ENCODE measurements at places on chromosomes 2 and 18. TPM values are rescaled to one million over a fixed set of nuclear protein-coding genes. Genes with fewer than 3 reads are reported as not detected.

DNA sequence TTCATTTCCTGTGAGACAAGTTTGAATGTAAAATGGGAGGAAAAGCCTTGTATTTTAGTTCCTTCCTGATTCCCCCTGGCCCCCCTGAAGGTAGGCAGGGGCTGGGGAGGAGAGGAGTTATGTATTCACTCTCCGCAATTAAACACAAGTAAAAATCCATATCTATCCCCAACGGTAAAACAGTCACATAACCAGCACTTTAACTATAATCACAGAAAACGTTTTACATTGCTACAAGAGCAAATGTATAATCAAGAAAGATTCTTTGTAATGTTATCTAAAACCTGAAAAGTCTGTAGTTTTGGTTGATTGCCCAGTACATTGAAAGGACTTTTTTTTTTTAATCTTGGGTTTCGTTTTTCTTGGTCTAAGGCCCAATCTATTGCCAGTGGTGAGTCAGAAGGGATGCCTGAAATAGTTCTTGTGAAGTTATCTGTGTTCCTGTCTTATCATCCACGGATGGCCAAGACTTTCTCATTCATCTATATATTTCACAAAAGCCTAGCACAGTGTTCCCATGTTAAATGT lies 34.5 kb upstream of the CCNYL1 start:
- H3K4me3 ChIP-seq = no peak overlapping the region
- no peak for DNase-seq
- H3K4me1 ChIP-seq = no peaks in the 10 kb centered on the region
- H3K27ac ChIP-seq = no peak overlapping the region
- H3K36me3 ChIP-seq = no peaks in the 10 kb centered on the region
- H3K27me3 ChIP-seq = no peaks in the 10 kb centered on the region

DNA sequence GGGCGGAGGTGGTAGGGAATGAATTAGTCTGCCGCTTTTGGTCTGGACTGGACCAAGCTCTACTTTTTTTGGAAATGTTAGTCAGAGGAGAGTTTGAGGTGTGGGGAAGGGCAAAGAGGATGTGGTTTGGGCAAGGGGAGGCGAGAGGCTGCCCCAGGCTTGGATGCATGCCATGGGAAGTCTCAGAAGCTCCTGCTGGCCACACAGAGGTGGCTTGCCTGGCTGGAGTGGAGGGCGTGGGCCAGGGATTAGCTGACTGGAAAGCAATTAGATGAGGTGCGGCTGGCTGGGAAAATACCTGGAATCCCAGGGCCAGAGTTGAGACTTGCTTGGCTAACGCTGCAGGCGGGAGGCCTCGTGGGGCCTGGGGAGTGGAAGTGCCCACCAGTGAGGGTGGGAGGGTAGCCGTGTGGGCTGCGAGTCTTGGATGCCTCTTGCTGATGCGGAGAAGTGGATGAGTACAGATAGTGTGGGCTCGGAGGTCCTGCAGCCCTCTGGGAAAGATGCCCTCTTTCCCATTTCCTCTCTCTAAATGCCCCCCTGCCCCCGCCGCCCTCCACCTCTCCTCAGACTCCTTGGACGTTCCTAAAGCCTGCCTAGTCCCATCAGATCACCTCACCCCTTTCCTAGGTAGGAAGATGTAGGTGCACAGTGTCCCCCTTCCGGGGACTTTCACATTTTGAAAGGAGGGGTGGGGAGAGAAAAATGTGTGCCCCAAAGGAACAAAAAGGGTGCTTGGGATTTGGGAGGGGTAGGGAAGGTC lies 117.6 kb downstream of the SMAD7 start:
- peaks cover 61% of the 10 kb centered on the region for H3K4me1 ChIP-seq
- H3K27ac ChIP-seq = peak overlapping the region; percentile 40
- H3K36me3 ChIP-seq = no peaks in the 10 kb centered on the region
- no peak overlapping the region for H3K4me3 ChIP-seq
- peak; percentile 58 for DNase-seq
- H3K27me3 ChIP-seq = no peaks in the 10 kb centered on the region

DNA sequence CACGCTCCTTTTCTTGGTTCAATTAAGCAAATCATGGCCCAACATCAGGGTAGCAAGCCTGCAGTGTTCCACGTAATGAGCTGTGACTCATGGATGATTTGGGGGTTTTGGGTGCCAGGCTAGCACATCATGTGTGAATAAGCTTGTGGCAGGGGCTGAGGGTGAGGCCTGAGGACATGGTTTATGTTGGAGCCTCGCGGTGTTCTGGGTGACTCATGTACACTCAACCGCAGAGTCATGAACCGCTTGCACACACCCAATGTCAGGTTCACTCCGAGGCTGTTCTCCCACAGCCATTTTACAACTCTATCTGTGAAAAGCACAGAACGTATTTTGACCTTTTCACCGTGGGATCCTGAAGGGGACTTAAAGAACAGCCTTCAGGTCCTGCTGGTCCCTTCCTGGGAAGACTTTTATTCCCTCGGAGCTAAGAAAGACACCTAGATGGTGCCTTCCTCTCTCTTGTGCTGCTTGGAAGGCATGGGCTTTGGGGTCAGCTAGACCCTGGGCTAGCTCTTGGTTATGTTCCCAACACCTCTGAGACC lies 139.9 kb upstream of the ZEB2 start:
- no peak overlapping the region for H3K27ac ChIP-seq
- no peaks in the 10 kb centered on the region for H3K4me1 ChIP-seq
- H3K27me3 ChIP-seq = no peaks in the 10 kb centered on the region

DNA sequence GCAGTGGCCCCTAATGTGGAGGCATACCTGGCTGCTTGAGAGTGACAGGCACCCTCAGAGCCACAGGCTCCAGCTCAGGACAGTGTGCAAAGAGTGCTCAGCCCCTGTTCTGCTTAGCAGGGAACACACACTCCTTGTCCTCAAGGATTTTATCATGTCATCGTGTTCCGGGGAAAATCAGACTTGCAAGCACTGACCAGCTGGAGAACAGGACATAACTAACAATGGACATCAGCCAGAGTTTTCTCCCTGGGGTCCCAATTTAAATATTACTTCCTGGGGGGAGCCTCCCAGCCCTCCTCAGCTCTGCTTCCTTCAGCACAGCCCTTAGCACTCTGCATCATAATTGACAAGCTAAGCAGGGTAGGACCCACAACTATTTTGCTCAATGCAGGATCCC lies 175.4 kb upstream of the ACAA2 start:
- no peak overlapping the region for H3K4me3 ChIP-seq
- H3K27ac ChIP-seq = no peak overlapping the region
- no peak for DNase-seq
- no peaks in the 10 kb centered on the region for H3K27me3 ChIP-seq
- peaks cover 18% of the 10 kb centered on the region for H3K4me1 ChIP-seq
- H3K36me3 ChIP-seq = no peaks in the 10 kb centered on the region

GRCh38 chr2:45273412-45274249 lies 264.4 kb upstream of the SIX2 start:
- no peak overlapping the region for H3K4me3 ChIP-seq
- H3K36me3 ChIP-seq = no peaks in the 10 kb centered on the region
- H3K27ac ChIP-seq = no peak overlapping the region
- H3K4me1 ChIP-seq = no peaks in the 10 kb centered on the region
- no peak for DNase-seq

GRCh38 chr2:211181626-211182025 lies 625.2 kb downstream of the CPS1 start:
- no peak overlapping the region for H3K27ac ChIP-seq
- no peaks in the 10 kb centered on the region for H3K4me1 ChIP-seq
- no peak for DNase-seq
- H3K36me3 ChIP-seq = no peaks in the 10 kb centered on the region
- no peak overlapping the region for H3K4me3 ChIP-seq

DNA sequence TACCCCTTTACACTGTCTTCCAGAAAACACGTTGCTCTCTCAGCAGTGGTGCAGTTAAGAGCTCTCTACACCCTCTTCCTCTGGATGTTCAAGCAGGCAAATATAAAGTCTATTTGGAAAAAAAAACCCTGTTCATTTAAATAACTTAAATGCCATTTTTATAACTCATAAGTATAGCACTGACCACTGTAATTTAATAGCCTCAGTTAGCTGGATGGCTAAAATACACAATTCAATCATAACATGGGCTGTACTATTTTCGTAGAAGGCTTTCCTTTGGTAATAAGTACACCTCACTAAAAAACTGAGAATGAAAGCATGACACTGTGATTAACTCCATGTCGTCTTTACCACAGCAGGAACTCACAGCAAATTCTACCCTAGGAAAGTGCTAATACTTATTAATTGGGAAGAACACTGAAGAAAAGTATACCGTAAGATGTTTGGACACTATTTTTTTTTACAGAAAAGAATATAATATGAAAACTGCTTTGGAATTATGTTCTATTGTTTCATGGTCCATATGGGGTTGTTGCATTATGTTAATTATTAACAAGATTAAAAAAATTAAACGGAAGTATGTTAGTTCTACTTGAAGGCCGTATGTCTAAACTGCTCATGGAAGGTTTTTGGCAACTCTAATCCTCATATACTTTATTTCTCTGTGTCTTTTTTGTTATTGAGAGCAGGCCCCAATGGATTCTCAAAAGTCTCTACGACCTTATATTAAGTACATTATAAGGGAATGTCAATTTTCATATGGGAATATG lies 269.1 kb downstream of the ZNF385B start:
- H3K36me3 ChIP-seq = no peaks in the 10 kb centered on the region
- DNase-seq = no peak
- no peaks in the 10 kb centered on the region for H3K4me1 ChIP-seq
- no peaks in the 10 kb centered on the region for H3K27me3 ChIP-seq
- no peak overlapping the region for H3K4me3 ChIP-seq

Gene SPC25
- total RNA-seq = not detected

All from vagina (tissue), 2 donors.